ENCODE measurements at places on chromosomes 1 and 21.

GRCh38 chr1:181140891-181141290, 52.4 kb downstream of the IER5 start:
- DNase-seq = no peak

GRCh38 chr1:38523568-38523939, 336.0 kb downstream of the RRAGC start:
- DNase-seq = no peak

GRCh38 chr1:234437423-234438171, 41.4 kb downstream of the TARBP1 start:
- DNase-seq = no peak

DNA sequence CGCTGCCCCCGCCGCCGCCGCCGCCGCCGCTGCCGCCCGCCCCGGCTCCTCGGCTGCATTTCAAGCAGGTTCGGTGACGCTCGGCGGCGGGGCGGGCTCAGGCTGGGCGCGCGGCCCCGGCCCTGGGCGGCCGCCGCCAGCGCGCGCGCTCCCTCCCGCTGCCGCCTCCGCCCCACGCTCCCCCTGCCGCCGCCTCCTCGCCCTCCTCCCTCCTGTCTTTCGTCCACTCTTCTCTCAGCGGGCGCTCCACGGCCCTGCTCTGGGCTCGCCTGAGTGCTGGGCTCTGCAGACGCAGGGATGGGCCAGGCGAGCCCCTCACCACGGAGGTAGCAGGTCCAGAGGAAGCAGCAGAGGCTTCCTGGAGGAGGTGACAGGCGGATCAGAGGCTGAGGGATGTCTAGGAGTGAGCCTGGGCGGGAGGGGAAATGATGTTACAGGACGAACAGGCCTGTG, at the start of gene LRP8:
TSS of gene LRP8 (minus strand) at position 62 of the 453 bp plus-strand sequence. CDS start 158 bp downstream, outside the sequence.
- peak; percentile 10 for DNase-seq

GRCh38 chr1:206904423-206905142, 7.3 kb downstream of the IL24 start:
- DNase-seq = no peak

DNA sequence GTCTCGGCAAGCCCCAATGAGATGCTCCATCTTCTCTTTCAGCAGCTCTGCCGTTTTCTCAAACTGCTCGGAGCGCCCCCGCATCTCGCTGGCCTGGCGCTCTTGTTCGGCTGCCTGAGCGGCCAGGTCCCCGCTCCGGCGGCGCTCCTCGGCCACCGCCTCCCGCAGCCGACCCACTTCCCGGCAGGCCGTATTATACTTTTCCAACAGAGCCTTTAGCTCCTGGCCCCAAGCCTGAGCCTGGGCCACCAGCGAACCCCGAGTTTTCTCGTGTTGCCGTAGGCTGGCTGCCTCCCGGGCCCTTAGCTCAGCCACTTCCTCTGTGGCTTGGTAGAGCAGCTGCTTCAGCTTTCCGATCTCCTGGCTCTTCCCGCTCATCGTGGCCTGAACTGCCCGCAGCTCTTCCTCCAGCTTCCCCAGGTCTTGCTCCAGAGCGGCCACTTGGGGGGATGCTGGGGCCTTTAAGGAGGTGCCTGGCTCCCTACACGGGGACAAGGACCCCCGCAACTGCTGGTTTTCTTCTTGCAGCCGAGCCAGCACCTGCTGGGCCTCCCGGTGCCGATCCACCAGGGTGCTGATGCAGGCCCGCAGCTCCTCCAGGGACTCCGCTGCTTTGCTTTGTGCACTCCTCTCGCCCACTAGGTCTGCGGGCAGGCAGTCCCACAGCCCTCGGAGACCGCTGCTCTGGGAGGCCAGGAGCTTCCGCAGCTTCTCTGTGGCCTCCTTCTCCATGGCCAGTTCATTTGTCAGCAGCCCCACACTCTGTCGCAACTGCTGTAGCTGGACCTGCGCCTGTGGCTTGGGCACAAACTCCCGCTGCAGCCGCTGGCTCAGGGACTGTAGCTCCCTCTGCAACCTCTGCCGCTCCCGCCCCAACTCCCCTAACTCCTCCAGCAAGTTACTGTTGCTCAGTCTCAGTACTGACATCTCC, 13.4 kb upstream of the PIAS3 start:
- no peak for DNase-seq

- DNase-seq = no peak
Measured at GRCh38 chr21:25515484-25516405, 91.5 kb downstream of the MRPL39 start.

DNA sequence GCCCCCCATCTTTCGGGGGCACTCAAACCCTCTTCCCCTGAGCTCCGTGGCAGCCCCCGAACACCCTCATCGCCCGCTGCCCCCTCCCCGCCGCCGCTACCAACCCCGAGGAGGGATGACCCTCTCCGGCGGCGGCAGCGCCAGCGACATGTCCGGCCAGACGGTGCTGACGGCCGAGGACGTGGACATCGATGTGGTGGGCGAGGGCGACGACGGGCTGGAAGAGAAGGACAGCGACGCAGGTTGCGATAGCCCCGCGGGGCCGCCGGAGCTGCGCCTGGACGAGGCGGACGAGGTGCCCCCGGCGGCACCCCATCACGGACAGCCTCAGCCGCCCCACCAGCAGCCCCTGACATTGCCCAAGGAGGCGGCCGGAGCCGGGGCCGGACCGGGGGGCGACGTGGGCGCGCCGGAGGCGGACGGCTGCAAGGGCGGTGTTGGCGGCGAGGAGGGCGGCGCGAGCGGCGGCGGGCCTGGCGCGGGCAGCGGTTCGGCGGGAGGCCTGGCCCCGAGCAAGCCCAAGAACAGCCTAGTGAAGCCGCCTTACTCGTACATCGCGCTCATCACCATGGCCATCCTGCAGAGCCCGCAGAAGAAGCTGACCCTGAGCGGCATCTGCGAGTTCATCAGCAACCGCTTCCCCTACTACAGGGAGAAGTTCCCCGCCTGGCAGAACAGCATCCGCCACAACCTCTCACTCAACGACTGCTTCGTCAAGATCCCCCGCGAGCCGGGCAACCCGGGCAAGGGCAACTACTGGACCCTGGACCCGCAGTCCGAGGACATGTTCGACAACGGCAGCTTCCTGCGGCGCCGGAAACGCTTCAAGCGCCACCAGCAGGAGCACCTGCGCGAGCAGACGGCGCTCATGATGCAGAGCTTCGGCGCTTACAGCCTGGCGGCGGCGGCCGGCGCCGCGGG, 837 bp downstream of the FOXD3 start:
- peak; percentile 53 for DNase-seq

DNA sequence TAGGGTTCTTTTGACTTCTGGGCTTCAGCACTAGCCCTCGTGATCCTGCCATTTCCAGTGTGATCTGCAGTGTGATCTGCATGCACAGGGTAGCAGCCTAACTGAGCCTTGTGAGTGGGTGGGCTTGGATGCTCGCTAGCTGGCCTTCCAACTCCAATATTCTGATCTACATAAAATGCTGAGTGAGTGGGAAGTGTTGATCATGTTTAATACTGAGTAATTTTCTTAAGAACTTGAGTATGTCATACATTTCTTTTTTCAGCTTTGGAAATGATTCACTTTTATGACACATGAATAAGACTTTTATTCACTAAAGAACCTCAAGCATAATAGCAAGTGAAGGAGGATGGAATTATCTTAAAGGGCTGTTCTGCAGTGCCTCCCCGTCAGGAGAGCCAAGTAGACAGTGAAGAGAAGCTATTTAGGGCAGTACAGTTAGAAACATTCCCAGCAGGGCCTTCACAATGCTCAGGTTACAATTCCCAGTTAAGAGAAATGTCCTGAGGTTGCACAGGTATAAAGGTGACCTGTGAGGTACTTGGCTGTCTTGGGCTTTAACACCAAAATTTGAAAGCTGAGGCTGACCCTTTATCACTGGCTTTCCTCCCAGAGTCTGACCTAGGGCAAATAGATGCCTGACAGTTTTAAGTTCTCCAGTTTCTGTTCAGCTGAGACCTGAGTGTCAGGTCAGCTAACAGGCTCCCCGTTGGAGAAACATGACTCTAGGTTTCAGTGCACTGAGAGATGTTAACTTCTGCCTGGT, 29.1 kb upstream of the LRRC8C start:
- no peak for DNase-seq

- DNase-seq = no peak
Measured at GRCh38 chr1:7753641-7754040, 17.5 kb upstream of the VAMP3 start.

GRCh38 chr1:45544530-45544929, 6.1 kb upstream of the AKR1A1 start:
- no peak for DNase-seq

DNA sequence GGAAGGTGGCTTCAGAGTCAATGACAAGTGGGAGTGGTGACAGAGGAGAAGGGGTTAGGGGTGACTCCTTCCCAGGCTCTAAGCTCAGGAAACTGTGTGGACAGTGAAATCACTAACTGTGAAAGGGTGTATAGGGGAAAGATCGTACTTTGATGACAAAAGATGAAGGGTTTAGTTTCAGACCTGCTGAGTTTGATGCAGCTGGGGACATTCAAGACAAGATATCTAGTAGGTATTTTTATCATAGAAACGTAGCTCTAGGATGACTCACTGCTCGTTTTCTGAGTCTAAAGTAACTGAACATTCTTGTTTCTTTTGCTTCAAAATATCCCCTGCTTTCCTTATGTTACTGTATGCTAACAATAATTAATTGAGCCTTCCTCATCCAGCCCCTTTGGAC, 149.0 kb downstream of the PCP4 start:
- no peak for DNase-seq

- no peak for DNase-seq
Measured at GRCh38 chr1:18473195-18473815, 7.4 kb upstream of the KLHDC7A start.

Data from DMS153 (cell line).